NCI-H510A treated with DMSO at 0.1 percent for 48 hours (cell line): ENCODE measurements at places on chromosomes 16 and 17.

GRCh38 chr16:30369938-30370455, 297 bp downstream of the TBC1D10B start:
- DNase-seq, result no peak

GRCh38 chr17:41957031-41957868, 9.3 kb upstream of the CNP start:
- DNase-seq, result no peak

DNA sequence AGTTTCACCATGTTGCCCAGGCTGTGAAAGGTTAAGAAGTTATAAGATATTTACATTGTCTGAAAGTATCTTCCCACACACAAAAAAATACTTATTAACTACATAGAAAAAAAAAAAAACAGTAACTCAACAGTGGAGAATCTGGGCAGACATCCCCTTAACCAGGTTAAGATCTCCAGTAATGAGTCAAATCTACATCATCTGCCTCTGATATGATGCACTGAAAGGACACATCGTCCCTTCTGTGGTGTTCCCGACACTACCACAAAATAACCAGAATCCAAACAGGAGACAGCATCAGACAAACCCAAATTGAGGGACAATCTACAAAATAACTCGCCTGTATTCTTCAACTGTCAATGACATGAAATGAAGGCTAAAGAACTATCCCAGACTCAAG, 40.0 kb downstream of the CMTM4 start:
- DNase-seq, result no peak

DNA sequence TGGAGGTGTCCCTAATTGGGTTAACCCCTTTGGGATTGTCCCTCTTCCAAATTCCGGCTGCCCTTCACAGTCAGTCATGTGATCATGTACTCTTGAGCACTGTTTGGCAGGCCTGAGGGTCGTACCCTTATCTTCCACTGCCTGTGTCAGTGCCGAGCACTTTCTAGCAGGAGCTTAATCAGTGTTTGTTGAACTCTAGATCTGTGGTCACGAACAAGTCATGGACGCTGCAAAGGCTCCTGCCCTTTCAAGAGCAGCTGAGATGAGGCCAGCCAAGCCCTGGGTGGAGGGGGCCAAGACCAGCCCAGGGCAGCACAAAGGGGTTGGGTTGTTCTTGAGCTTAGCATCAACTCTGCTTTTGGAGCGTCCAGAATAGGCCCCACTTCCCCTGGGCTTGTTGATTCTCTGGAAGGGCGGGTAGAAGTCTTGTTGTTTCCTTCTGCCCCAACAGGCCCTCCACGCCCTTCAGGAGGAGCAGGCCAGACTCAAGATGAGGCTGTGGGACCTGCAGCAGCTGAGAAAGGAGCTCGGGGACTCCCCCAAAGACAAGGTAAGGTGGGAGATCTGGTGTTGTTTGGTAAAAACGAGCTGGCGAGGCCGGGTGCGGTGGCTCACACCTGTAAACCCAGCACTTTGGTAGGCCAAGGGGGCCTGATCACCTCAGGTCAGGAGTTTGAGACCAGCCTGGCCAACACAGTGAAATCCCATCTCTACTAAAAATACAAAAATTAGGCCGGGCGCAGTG, 5.3 kb downstream of the IFI35 start:
- no peak for DNase-seq

DNA sequence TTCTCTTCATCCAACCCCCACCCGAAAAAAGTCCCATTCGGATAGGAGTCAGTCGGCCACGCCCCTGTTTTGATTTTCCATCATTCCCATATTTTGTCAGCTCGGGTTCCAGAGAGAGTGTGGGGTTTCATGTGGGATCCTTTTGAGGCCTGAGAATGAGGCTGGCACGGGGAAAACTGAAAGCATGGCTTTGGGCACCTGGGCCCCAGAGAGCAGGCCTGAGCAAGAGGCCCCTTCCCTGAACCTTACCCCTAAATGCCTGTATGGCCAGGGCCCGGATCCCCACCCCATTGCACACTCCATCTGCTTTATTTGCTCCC, 4.6 kb upstream of the HOXB4 start:
- no peak for DNase-seq

- no peak for DNase-seq
These were observed 41.4 kb upstream of the PIRT start for GRCh38 chr17:10879190-10879836.
